ENCODE measurements at places on chromosomes 11 and 22.

DNA sequence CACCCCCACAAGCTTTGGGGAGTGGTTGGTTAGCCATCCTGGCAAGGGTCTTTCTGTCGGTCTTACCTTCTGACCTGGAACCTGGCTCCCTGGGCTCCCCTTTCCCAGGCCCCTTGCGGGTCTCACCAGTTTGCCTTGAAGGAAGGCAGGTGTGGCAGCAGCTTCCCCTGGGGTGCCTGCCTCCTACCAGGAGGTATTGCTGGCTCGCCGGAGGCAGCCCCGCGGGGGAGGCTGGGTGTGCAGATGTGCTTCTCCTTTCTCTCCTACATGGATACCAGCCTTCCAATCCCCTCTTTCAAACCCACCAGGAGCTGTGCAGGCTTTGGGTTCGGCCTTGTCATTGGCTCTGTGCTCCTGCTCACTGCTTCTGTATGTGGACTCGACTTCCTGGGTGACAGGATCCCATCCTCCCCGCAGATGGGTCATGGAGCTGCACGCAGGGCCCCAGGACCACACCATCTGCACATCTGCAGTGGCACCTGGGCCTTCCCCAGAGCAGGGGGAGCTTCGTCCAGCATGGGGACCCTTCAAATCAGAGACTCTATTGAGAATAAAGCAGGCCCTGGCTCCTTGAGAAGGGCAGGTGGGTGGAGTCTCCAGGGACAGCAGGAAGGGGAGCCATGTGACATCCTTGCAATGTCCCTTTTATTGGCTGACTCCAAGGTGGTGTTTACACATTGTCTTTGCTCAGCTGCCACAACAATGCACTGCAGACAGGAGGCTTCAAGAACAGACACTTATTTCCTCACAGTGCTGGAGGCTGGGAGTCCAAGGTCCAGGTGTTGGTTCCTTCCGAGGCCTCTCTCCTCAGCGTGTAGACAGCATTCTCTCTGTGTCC lies 592.0 kb downstream of the BRD1 start:
- no peak for DNase-seq

GRCh38 chr11:109933126-109933525 lies 160.1 kb upstream of the ZC3H12C start:
- DNase-seq, result no peak

DNA sequence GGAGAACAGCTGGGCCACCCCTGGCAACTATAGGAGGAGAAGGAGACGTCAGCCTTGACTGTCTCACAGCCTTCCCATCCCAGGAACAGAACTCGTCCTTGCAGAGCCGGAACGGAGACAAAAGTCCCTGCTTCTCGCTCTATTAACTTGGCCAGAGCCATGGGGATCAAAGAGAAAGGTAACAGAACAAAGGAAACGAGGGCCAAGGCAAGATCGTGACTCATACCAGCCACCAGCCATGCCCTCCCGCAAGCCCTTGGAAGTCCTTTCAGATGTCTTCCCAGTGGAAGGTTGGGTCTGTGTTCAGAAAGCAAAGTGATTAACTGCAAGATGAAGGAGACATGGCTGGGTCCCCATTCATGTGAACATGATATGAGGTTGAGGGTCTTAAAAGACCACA lies 64.7 kb downstream of the PDE2A start:
- DNase-seq, result no peak

- DNase-seq, result no peak
Observed at GRCh38 chr11:88522624-88523385, 185.3 kb upstream of the CTSC start.

DNA sequence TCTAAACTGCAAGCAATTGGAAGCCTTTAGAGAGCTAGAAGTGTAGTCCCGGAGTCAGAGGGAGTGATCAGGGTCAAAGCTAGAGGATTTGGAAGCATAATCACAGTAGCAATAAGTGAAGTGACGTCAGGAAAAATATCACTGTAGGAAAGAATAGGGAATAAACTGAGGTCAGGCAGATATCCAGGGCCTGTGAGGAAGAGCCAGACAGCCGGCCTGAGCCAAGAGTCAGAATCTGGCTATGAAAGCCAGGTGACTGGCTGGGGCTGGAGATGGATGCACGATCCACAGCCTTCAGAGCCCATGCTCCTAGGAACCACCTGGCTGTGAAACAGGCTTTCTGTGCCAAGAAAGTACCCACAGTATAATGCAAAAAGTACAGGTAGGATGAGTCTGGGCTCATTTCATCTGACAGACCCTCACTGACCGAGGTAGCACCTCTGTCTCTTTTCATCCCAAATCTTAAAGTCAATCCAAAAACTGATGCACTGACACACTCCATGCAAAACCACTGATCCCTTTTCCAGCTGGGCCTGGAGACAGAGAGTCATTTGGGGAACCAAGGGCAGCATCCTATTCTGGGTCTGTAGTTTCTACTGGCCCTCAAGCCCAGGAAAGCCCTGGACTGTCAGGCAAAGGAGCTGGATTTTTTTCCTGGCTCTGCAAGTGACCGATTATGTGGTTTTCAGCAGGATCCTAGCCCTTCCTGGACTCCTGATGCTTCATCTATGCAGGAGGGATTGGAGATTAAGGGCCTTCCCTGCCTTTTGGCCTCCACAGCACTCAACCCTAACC lies 21.3 kb downstream of the TRIM66 start:
- DNase-seq, result no peak

DNA sequence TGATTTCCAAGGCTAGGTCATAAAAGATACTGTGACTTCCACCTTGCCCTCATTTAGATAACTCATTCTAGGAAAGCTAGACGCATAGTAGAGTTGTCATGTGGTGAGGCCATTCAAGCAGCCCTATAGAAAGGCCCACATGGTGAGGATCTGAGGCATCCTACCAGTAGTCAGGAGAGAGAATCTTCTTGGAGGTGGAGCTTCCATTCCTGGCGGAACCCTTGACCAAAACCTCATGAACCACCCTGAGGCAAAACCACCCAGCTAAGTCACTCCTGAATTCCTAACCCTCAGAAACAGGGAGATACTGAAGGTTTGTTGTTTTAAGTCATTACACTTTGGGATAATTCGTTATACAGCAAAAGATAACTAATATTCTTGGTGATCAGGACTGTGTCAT lies 2.9 kb upstream of the HDHD5 start:
- DNase-seq, result no peak

DNA sequence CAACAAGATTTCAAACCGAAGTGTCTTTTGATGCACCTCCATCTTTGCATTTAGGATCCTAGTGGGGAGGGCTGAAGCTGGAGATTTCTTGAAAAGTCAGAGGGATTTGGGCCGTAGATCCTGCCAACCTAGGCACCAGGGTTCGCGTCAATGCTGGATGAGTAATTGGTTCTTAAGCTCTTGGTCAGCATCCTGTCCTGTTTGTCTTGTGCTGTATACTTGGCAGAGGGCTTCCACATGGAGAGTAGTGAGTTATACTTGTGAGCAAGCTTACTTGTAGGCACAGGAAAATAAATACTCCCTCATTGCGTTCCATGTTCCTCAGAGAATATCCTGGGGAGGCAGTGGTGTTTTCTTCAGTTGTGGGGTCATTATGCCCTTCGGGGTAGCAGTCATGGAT lies 12.6 kb downstream of the INSC start:
- peak; percentile 79 for DNase-seq

GRCh38 chr11:76736773-76737495 lies 46.2 kb upstream of the TSKU start:
- no peak for DNase-seq

DNA sequence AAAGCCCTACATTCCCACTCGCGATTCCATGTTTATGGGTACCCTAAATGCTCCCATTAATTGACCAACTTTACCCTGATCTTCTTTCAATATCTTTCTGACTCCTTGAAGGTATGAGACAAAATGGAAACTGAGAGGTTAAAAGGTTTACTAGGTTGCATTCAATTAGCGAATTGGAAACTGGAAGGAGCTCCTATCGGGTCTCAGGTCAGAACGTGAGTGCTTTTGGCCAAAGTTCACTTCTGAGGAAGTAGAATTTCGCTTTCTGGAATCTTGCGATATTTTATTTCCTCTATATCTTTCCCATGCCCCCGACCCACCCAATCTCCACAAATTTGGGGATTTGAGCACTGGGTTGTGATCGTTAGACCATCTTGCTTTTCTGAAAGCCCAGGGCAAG lies 2.6 kb downstream of the EHF start:
- DNase-seq, result no peak

- no peak for DNase-seq
Observed at GRCh38 chr11:69135420-69136363, 20.0 kb upstream of the SMIM38 start.

GRCh38 chr11:85709941-85710702 lies 24.1 kb upstream of the CCDC89 start:
- DNase-seq, result no peak

DNA sequence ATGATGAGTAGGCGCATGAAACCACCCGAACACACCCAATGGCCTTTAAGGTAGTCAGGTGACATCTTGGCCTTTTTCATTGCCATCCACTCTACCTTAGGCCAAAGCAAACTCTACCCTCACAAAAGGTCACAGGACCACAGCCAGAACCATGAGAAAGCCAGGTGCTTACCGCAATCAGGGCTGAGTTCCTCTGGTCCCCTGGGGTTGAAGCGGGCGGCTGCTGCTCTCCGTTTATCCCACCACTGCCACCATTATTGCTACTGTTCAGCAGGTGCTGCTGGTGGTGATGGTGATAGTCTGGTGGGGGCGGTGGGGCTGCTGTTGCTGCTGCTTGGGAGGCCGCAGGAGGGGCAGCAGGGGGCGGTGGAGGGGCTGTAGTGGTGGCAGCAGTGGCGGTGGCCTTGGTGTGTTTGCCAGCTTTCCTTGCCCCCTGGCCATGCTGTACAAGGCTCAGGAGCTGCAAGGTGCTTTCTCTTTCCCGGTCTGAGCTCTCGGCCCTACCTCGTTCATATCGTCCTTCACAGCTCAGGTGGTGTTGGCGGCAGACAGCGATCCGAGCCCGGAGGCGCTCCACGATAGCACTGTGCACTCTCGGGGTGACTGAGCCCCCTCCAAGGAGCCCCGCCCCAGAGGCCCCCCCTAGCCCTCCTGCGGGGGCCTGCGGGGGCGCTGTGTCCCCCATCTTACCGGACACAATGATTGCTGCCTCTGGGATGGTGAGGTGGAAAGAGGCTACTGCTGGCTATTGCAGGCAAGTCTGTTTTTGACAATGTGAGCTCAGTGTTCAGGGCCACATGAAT lies 1.6 kb downstream of the MAML2 start:
- peak; percentile 55 for DNase-seq

GRCh38 chr22:50570861-50571260 lies 7.4 kb downstream of the CPT1B start:
- DNase-seq, result no peak

DNA sequence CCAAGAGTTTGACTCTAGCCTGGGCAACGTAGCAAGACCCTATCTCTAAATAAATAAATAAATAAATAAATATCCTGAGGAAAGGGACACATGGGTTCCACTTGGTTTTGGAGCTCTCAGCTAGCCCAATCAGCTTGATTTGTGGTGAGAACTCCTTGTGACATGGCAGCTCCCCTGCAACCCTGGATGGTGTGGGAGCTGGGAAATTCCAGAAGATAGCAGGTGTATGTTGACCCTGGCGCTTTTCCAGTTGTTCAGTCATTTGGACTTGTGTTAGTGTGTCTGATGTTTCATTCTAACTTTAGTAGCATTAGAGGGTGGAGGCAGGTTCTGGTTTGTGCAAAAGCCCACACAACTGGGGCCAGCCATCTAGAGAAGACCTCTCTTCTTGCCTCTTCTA lies 148.5 kb upstream of the NCAM1 start:
- DNase-seq, result no peak

GRCh38 chr22:24043958-24044357 lies 32.9 kb downstream of the CABIN1 start:
- DNase-seq, result no peak

GRCh38 chr11:114964676-114965214 lies 286.4 kb downstream of the NXPE2 start:
- no peak for DNase-seq

DNA sequence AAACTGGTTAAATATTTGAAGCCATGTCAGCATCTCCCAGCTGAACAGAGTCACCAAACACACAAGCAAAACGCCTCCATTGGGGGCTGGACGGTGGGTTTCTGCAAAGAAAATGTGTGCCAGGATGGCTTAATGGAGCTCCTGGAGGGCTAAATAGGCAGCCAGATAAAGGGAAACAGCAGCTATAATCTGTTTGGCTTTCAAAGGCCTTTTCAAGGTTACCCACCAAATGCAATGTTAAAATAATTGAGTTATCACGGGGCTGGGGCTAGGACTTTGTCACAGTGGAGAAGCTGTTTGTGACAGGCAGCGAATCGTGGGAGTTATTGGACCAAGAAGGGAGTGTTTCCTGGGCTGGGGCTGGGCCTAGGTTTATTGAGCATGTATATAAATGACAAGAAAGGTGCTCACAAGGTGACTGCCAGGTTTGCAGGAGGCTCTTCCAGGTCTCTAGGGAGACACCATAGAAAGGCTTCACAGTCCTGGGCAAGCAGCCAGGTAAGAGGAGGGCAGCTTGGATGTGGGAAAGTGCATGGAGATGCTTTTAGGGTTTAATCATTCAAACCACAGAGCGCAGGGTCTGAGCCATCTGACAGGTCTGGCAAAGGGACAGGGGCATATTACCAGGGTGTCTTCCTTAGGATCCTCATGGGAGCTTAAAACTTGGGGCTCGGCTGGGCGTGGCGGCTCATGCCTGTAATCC lies 28.3 kb downstream of the GRIK4 start:
- DNase-seq, result no peak

- no peak for DNase-seq
Observed at GRCh38 chr22:50602338-50602700, 1.7 kb downstream of the MAPK8IP2 start.

- DNase-seq, result peak; percentile 80
Observed at GRCh38 chr11:66068923-66069714, 953 bp upstream of the PACS1 start.

- no peak for DNase-seq
Observed at GRCh38 chr22:32911503-32911902, 110.0 kb downstream of the TIMP3 start.

DNA sequence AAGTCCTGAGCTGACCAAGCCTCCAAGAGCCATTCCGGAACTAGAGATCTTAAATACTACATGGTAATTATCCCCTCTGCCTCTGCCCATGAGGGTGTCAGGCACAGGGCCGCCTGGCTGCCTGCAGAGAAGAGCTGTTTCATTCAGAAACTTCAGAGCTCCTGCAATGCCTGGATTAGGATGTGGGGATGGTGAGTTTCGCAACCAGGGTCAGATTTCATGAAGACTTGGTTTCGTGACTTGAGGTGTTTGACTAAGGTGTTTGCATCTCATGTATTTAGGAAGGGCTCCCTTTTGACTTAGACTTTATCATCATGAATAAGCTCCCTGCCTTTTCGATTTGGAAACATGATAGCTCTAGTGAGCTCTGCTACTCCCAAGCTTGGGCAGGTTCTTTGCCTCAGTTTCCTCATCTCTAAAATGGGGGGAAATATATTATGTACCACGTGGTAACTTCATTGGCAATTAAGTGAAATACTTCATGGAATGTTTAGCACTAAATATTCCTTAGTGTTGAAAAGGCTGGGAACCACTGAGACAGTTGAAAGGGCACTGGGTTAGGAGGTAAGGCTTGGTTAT lies 9.1 kb downstream of the TIMP3 start:
- no peak for DNase-seq

DNA sequence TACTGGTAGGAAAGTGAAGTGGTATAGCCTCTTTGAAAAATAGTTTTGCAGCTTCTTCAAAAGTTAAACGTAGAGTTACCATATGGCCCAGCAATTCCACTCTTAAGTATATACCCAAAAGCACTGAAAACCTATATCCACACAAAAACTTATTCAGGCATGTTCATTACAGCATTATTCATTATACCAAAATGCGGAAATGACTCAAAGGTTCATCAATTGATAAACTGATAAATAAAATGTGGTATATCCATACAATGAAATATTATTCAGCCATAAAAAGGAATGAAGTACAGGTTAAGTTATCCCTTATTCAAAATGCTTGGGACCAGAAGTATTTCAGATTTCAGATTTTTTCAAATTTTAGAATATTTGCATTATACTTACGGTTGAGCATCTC lies 35.8 kb upstream of the UBASH3B start:
- no peak for DNase-seq
